HS-5 (cell line): ENCODE measurements at places on chromosomes 2 and 18.

DNA sequence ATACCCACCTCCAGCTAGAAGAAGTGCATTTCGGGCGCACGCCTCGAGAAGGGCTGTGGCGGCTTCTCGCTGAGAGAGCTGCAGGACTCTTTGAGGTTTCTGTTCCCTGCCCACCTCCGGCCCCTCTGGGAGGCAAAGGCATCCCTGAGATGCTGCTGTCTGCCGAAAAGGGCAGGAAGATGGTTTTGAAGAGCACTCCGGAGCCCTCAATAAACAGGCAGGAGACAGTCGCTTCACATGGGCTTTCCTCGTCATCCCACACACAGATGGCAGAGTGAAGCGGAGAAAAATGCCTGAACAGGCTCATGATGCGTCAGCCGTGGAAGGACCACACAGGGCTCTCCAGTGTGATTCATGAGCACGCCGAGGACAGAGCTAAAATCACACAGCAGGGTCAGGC lies 25.4 kb upstream of the GLI2 start:
- no peak for DNase-seq

GRCh38 chr18:46764586-46764985 lies 7.7 kb upstream of the ST8SIA5 start:
- DNase-seq: no peak

DNA sequence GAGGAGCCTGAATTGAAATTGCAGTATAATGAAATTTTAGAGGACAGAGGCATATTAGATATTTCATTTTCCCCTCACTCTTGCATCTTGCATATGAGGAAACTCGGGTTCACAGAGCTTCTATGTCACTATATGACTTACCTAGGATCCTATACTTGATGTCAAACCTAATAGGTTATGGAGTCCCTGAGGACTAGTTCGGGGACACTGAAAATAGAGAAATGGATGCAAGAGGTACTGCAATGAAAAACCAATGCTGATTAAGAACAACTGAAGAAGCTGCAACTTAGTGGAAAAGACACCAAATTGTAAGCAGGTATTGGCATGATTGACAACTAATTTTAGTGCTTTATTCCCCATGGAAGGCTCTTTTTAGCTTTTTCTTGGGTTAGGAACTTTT lies 210.1 kb downstream of the IKZF2 start:
- no peak for DNase-seq

- DNase-seq: peak; percentile 84
Measured at GRCh38 chr2:150528861-150529801, 41.7 kb upstream of the RND3 start.

DNA sequence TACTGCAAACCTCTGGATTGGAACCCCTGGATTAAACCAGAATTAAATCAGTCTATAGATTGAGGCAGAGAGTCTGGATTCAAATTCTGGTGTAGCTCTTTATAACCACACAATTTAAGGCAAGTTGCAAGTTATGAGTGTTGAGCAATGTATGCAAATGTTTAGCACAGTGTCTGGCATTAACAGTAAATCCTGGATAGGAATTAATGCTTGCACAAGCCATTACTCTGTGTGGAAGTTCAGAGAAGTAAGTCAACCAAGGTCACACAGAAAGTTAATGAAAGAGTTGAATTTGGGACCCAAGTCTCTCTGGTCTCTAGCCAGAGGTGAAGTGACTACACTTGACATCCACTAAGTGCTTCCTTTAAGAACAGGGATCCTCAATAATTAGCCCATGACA lies 2.0 kb upstream of the MARCO start:
- no peak for DNase-seq

- no peak for DNase-seq
Measured at GRCh38 chr2:96697476-96697875, 42.4 kb downstream of the LMAN2L start.

DNA sequence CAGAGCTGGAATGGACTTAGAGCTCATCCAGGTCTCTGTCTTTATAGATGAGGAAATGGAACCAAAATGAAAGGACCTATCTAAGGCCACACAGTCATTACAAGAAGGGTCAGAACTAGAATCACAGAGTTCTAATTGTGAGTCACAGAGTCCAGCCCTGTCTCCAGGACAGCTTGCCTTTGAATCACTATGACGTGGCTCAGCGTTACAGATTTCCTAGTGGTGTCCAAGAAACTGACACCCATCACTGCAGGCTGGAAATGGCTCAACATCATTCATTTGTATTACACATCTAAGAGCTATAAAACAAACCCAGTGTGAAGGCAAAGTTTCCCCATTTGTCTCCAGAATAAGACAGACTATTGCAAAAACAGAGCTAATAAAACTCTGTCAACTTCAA lies 164.3 kb upstream of the SIX2 start:
- DNase-seq: peak; percentile 95

GRCh38 chr2:224982910-224983711 lies 59.2 kb downstream of the DOCK10 start:
- no peak for DNase-seq

DNA sequence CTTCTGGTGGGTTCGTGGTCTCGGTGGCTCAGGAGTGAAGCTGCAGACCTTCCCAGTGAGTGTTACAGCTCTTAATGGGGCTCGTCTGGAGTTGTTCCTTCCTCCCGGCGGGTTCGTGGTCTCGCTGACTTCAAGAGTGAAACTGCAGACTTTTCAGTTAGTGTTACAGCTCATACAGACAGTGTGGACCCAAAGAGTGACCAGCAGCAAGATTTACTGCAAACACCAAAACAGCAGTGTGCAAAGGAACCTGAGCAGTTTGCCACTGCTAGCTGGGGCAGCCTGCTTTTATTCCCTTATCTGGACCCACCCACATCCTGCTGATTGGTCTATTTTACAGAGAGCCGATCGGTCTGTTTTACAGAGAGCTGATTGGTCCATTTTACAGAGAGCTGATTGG lies 55.6 kb downstream of the CHRNA1 start:
- no peak for DNase-seq

- no peak for DNase-seq
Measured at GRCh38 chr2:88187927-88188326, 17.8 kb downstream of the THNSL2 start.

DNA sequence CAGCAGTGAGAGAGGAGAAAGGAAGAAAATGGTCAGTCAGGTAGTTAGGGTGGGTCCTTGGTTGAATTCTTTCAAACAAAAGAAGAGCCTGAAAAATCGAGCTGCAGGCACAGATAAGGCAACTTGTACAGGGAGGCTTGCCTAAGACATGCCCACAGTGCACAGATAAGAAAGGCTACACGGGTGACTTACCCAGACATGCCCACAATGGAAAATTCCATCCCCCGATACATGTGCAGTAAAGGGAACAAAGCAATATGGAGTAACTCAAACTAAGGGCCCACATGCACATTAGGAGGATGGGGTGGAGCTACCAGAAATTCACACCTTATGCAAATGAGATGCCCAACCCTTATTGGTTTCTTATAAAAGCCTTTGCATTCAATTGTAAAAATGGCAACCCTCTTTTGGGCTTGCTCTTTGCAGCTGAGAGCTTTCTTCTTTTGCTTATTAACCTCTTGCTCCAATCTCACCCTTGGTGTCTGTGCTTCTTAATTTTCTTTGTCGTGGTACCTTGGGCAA lies 110.3 kb upstream of the RMP24 start:
- no peak for DNase-seq

DNA sequence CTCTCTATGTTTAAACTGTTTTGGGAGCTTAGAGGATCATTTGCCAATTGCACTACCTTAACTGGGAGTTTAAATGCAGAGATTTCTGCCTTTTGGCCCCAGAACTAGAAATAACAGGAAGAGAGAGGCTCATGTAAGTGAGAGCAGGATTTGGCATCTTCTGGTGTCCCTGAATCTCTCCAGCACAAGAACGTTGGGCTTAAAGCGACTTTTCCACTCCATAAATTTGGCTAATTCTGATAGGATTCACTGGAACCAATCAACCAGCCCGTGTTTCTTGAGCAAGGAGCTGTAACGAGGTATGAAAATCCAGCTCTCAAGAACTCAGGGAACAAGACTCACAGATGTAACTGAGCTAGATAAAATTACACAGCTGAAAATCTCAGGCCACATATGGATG lies 181.0 kb downstream of the C1D start:
- no peak for DNase-seq

GRCh38 chr2:20490300-20491181 lies 43.7 kb downstream of the RHOB start:
- DNase-seq: no peak

DNA sequence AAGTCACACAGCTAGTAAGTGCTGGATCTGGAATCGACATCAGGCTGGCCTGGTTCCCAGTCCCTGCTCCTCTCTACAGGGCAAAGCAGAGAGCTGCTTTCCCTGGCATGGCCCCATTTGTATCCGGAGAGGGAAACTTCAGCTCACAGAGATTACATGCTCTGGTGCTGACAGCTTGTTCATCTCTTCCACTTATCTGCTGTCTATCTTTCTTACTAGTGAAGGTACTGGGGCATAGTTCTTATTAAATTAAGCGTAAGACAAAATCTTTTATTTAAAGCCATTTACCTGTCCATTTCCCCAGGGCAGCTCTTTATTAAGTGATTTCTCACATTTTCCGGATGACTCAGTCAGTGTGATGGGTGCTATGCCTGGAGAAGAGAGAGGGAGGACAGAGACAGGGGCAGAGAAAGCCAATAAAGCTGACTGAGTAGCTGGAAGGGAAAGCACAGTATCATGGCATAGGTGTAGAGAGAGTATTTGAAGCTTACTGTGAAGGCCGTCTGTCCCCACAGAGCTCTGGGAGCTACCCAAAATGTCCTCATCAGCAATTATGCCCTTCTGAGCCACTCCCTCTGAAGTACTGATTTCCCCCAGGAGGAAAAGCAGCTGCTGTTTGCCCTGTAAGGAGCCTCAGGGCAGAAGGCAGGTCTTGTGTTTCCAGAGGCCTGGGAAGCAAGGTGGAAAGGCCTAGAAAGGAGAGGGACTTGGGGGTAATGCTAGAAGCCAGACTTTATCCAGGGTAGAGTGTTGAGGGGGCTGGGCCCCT lies 44.1 kb upstream of the EPAS1 start:
- no peak for DNase-seq

GRCh38 chr2:42879121-42879705 lies 86.8 kb upstream of the HAAO start:
- no peak for DNase-seq

- DNase-seq: no peak
Measured at GRCh38 chr2:190173392-190173791, 110.9 kb upstream of the MSTN start.

- no peak for DNase-seq
Measured at GRCh38 chr2:68203587-68203986, 45.9 kb downstream of the PNO1 start.

- DNase-seq: no peak
Measured at GRCh38 chr2:227000123-227000522, 163.9 kb downstream of the COL4A4 start.

GRCh38 chr2:241724975-241725870 lies 9.2 kb upstream of the D2HGDH start:
- no peak for DNase-seq

DNA sequence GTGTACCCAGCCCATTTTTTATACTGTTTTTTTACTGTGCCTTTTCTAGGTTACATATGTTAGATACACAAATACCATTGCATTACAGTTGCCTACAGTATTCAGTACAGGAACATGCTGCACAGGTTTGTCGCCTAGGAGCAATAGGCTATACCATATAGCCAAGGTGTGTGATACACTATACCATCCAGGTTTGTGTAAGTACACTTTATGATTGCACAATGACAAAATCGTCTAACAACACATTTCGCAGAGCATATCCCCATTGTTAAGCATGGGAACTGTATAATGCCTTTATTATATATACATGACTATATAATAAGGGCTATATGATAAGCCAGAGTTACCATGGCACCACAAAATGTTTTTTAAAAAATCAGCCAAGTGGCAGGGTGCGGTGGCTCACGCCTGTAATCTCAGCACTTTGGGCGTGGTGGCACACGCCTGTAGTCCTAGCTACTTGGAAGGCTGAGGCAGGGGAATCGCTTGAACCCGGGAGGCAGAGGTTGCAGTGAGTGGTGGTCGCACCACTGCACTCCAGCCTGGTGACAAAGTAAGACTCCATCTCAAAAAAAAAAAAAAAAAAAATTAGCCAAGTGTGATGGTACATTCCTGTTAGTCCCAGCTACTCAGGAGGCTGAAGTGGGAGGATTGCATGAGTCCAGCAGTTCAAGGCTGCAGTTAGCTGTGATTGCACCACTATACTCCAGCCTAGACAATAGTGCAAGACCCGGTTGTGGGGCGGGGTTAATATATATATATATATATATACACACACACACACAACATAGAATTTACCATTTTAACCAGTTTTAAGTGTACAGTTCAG lies 2.8 kb upstream of the CENPA start:
- no peak for DNase-seq

DNA sequence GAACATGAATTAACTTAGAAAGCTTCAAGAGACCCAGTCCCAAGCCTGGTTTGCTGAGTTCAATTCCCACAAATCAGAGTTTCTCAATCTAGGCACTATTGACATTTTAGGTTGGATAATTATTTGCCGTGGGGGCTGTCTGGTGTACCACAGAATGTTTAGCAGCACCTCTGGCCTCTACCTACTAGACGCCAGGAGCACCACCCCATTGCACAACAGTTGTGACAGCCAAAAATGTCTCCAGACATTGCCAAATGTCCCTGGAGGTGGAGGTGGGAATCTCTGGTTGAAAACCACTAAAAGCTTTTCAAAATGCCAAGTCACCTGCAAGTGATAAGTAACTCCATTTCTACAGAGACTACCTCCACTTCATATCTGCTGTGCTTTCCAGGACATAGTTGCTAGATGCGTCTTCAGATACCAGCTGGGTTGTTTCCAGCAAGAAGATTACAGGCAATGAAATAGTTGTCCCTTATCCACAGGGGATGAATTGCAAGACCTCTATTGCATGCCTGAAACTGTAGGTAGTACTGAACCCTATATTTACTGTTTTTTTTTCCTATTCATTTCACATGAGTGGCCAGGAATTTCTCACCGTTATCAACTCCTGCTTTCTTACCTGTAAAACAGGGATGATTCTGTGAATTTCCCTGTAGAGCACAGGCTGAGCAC lies 554.3 kb downstream of the ZEB2 start:
- DNase-seq: no peak

DNA sequence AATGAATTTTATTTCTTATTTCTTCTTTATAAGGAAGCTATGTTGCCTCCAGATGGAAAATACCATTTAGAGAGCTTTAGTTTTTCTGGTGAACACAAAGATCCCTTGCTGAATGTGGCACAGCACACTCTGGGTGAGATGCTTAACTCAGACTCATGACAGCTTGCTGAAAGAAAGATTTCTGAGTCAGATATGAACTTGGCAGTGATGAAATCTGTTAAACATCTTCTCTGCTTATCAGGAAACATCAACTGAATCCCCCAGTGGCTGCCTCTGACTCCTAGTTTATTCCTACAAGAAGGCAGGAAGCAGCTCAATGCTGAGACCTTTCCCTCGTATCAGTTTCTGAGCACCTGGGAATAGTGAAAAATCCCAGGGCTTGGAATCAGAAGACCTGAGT lies 162.8 kb downstream of the OSR1 start:
- DNase-seq: no peak

- DNase-seq: no peak
Measured at GRCh38 chr2:223314811-223315210, 262.8 kb downstream of the KCNE4 start.

DNA sequence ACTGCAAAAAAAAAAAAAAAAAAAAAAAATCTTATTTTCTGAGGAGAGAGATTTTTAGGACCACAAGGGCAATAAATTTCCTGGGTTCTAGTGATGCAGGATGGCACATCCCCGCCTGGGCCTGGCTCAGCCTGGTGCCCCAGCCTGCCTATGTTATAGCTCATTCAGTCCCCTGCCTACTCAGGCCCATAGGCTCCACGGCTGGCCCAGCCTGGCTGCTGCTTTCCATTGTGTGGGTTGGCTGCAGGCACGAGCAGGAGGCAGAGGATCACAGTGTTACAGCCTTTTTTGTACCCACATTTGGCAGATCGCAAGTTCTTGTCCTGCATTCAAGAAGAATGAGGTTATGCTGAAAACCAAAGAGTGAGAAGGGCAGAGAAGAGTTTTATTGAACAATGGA lies 2.8 kb upstream of the SULT6B1 start:
- no peak for DNase-seq
